SHP77 treated with DMSO at 0.1 percent for 48 hours (cell line): ENCODE measurements at places on chromosomes 6 and 20.

- DNase-seq, result no peak
These were observed 105.4 kb downstream of the REV3L start for GRCh38 chr6:111377558-111378120.

- no peak for DNase-seq
These were observed 664.8 kb upstream of the GJE1 start for GRCh38 chr6:141467881-141468280.

DNA sequence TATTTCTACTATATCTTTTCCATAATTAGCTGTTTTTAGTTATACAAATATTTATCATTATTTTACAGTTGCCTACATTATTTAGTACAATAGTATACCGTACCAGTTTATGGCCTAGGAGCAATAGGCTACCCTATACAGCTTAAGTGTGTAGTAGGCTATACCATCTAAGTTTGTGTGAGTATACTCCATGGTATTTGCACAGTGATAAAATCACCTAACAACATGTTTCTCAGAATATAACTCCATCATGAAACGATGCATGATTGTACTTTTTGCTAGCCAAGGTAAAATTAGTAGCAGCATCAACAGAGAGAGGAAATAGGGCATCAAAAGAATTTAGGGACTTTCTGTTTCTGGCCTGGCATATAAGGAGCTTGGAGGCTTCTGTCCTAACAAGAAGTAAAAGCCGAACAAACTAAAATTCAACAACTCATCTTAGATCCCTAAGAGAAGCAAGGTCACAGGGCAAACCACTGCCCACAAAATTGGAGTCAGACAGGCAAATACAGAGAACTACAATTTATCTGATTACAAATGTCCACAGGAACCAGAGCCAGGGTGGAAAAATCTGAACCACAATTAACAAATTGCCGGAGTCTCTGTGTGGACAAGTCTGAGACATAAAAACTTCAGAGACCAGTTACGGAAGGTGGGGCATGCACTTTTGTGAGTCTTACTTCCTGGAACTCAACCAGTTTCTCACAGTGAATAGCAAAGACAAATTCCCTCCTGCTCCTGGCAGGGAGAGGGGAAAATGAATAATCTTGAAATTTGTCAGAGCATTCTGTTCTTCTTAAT is 671.4 kb downstream of the RFPL4B start:
- no peak for DNase-seq

DNA sequence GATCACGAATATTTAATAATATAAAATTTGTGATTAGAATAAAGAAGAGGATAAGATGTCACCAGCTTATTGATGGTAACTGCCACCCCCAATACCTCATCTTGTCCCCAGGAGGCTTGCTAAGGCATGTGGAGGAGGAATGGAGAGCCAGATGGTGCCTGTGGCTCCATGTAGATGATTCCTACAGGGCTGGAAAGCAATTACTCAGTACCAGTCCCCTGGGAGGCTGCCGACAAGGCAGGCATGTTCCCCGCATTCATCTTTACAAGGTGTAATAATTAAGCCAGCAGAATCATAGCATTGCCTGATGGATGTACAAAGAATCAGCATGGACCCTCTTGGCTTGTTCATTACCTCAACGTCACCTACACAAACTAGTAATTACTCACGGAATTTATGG is 155.3 kb downstream of the PLCB1 start:
- DNase-seq, result no peak

DNA sequence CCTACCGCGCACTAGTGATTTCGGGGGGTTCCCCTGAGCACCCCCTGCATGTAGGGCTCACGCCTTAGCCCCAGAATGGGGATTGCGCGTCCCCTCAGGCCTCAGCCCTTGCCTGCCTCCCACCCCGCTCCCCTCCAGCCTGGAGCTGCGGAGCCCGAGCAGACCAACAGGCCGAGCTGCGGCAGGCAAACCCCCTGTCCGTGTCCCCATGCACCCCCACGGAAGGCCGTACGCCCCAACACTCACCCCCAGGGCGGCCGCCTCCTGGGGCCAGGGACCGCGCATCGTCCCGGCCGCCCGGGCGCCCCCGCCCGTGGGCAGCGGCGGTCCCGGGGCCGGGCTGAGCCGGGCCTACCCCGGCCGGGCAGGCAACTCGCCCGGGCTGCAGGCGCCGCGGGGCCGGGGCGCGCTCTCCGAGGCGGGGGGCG is 1.2 kb upstream of the KCNB1 start:
- DNase-seq, result no peak

GRCh38 chr6:41193884-41194283 is 7.1 kb downstream of the TREML2 start:
- no peak for DNase-seq

DNA sequence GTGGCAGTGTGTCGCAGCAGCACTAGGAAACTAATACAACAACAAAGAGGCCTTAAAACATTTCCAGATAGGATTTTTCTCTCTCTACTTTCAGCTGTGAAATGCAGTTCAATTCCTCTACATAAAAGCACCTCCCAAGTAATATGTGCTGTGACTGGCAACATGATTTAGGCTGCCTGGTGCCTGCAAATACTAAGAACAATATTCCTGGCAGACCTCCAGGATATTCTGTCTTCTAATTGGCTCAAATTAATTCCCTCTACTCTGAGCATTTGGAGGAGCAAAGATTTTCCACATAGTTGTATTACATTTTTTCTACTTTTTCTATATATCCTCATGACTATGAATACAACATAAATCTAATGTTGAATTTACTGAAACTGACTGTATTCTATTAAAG is 33.2 kb downstream of the SCGN start:
- no peak for DNase-seq

DNA sequence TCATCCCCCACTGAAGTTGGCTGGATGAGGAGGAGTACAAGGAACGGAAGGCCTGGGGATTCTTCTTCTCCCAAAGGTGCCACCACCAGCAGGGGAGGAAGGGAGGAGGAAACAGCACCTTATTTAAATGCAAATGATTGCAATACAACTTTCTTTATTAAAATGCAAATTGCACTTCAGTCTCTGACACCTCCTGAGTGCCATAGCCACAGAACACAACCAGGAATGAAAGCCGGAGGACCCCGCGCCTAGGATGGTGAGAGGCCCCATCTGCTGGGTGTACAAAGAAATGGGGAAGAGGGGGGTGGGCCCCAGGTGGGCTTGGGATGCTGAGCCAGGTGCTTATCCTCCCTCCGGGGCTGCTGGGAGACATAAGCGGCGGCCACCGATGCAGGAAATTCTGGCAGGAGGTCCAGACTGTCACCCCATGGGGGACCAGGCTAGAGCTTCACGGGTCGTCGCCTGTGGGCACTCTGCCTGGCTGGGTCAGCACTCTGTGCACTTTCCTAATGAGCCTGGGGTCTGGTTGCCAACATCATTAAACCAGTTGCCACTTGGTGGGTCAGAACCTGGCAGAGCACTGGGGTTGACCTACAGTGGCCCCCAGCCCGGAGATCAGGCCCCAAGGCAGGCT is 154.2 kb upstream of the MLN start:
- DNase-seq, result no peak

GRCh38 chr6:26431258-26432172 is 8.8 kb upstream of the BTN3A3 start:
- DNase-seq, result no peak

DNA sequence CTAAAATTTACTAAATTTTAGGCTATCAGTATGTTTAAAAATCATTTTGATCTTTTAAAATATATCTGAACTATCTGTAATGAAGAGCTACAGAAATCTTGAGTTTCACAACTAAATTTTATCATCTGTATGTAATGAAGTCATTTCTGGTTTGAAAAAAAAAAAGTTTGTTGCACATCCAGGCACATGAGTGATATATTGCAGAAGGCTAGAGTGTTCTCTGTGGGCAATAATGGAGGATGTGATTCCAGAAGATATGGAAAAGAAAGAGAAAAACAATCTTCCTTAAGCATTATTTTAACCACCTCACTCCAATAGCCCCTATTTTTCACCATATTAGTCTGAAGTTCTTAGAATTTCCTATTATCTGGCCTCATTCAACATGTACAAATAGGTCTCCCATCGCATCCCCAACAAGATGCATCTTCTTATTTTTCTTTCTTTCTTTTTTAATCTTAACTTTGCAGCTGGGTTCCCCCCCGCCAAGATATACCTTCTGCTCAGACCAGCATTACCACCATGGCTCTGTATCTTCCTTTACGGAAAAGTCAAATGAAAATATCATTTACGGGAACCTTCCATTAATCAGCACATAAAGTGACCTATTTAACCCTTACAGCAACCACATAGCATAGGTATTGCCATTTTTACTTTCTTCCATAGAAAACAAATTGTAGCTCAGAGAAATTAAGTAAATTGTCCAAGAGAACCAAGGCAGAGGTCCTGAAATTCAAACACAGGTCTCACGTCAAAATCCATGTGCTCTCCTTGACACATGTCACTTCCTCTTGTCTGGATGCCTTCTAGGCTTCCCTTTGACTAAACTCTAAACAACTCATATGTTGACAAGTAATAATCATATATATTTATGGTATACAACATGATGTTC is 116.9 kb downstream of the KIF13A start:
- DNase-seq, result no peak

DNA sequence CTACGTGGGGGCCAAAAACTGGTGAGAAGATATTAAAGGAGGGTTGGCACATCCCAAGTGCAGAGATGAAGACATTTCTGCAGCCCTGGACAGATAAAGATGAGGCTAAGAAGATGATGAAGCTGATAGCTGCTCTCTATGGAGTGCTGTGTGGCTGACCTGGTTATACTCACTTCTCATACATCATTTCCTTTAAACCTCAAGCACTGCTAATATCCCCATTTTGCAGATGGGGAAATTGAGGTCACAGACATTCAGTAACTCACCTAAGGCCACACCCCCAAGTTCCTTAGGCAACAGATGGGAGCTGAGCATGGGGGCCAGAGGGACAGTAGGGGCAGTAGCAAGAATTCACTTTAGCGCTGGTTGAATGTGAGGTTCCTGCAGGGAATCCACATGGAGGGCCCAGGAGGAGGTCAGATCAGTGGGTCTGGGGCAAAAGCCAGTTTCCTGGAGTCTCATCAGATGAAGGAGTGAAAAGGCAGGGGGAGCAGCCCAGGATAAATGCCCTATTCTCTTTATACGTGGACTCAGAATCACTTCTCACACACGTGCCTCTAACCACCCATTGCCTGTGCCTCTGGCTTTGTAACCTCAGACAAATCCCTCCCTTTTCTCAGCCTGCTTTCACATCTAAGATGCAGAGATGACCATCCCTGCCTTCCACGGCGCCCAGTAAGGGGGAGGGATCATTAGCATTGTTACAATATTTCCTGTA is 125.8 kb downstream of the NFATC2 start:
- no peak for DNase-seq

GRCh38 chr6:81562169-81562568 is 190.3 kb downstream of the TENT5A start:
- DNase-seq, result peak; percentile 31

DNA sequence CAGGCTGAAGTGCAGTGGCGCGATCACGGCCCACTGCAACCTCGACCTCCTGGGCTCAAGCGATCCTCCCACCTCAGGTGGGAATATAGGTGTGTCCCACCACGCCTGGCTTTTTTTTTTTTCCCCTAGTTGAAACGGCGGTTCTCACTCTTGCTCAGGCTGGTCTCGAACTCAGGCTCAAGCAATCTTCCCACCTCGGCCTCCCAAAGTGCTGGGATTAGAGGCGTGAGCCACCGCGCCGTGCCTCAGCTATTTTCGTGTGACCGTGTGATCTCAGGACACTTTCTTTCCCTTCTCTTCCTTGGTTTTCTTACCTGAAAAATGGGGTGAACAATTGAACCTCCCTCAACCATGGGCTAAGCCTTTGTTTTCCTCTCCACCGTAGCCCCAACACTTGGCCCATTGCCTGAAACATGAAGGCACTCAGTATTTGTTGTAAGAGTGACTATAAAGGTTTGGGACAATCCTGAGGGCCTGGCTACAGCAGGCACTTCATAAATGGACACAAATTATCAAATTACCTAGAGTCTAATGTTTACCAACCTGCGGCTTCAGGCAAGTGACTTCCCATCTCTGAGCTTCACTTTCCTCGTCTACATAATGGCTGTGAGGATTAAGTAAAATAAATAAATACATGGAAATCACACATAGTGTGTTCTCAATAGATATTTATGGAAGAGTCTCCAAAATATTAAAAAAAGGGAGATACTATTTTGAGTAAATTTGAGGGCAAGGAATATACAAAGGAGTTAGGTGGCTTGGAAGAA is 31.4 kb upstream of the ID1 start:
- peak; percentile 55 for DNase-seq

DNA sequence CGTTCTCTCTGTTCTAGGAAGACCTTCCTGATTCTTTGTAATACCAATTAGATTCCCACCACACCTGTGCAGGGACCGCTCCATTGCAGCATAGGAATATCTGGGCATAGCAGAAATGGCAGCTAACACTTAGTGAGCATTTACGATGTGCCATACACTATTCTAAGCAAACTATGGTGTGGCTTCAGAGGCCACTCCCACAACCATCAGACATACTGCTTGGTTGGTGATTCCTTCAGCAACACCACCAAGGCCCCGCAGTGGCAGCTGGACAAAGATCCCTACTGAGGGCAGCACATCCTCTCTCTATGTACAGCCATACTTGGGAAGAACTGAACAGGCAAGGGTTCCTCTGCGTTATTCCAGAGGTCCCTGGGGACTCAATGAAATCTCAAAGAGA is 6.2 kb downstream of the KCNK5 start:
- DNase-seq, result no peak

- DNase-seq, result no peak
These were observed 562.2 kb upstream of the NOX3 start for GRCh38 chr6:156017838-156018237.

GRCh38 chr20:36854348-36855240 is 21.3 kb upstream of the TLDC2 start:
- no peak for DNase-seq

GRCh38 chr6:100796049-100796823 is 84.9 kb downstream of the ASCC3 start:
- no peak for DNase-seq

- DNase-seq, result no peak
These were observed 105.4 kb upstream of the NFATC2 start for GRCh38 chr20:51647674-51648570.

DNA sequence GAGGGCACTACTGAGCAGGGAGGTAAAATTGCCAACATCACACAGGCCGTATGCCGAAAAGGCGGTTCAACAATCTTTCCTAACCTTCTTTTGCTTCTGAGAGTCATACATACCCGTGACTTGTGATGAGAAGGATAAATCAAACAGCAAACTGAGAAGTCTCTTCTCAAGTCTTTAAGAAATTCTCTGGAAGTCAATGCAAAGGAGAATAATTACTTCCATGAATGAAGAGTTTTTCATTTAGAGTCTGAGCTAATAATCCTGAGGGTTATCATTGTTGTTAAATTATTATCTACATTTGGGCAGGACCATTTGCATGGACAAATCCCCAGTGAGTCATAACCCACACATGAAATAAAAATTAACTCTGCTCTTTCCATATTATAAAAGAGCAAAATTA is 22.4 kb upstream of the ILRUN start:
- no peak for DNase-seq

- DNase-seq, result no peak
These were observed 4.3 kb downstream of the KCNQ5 start for GRCh38 chr6:72626126-72626525.

- DNase-seq, result no peak
These were observed 24.1 kb upstream of the NFATC2 start for GRCh38 chr20:51566594-51566993.

- no peak for DNase-seq
These were observed 34.1 kb downstream of the EYA4 start for GRCh38 chr6:133275213-133275612.
